ENCODE measurements at places on chromosomes 3 and 15. TPM values are rescaled to one million over a fixed set of nuclear protein-coding genes. Genes with fewer than 3 reads are reported as not detected.

CKMT1B gene
- not detected for total RNA-seq

FAM107A gene
- not detected for total RNA-seq

IMPG2 gene
- total RNA-seq = 0.32 TPM

VEPH1 gene
- 10.3 TPM for total RNA-seq

SLC12A1 gene
- total RNA-seq = not detected

FBXW12 gene
- not detected for total RNA-seq

COLQ gene
- total RNA-seq = 0.43 TPM

TERC gene
- total RNA-seq = 175 TPM

CPNE9 gene
- total RNA-seq = not detected

THRB gene
- total RNA-seq = 5.2 TPM

PPP1R14D gene
- not detected for total RNA-seq

Data from fibroblast of villous mesenchyme (primary cell).